ENCODE measurements at places on chromosomes 13 and 19.

GRCh38 chr13:73544175-73544574 lies 485.4 kb downstream of the KLF5 start:
- no peak for DNase-seq

- DNase-seq: peak; percentile 56
Observed at GRCh38 chr19:35436477-35437405, 11.3 kb upstream of the FFAR2 start.

DNA sequence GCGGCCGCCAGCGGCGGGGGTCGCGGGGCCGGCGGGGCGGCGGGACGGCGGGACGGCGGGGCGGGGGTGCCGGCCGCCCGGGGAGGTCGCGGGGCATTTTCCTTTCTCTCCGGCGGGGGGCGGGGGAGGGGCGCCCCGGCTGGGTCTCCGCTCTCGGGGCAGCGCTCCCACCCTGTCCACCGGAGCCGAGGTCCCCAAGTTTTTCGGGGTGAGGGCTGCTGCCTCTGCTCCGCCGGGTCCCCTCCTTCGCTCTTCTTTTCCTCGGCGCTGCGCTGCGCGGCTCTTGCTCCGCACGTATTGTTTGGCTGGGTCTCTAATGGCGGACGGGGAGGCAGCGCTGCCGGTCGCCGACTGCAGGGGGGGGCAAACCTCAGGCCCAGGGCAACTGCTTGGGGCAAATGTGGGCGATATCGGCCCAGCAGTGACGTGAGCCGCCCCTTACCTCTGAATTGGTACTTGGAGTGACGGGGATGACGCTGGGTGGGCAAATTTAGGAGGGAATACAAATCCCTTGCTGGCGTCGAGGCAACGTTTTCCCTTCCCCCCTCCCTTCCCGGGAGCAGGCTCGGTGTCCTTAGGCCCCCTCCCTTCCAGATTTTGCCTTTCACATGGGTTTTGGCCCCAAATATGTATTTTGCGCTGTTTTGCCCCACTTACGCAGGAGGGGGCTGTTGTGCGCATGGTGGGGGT lies 759 bp downstream of the ZMYM2 start:
- peak; percentile 73 for DNase-seq

GRCh38 chr13:66113882-66114526 lies 1116.1 kb downstream of the PCDH9 start:
- DNase-seq: no peak

DNA sequence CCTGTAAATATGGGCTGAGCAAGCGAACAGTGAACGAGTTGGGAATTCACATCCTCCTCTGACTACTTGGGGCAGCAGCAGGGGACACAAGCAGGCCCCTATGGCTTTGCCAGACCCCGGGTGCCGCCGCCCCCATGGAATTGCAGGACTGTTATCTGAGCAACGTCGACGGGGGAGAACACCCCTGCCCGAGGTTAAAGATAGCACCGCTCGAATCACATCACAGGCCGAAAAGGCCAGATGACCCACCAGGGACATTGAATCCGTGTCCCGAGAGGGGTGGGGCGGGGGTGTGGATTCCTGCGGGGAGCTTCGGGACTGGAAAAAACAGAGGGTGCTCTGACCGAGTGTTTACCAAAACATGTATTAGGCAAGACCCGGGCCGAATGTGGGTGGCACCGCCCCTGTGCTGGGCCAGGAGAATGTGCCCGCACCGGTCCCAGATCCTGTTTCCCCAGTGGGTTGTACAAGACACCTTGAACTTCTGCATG lies 9.1 kb downstream of the FEM1A start:
- no peak for DNase-seq

DNA sequence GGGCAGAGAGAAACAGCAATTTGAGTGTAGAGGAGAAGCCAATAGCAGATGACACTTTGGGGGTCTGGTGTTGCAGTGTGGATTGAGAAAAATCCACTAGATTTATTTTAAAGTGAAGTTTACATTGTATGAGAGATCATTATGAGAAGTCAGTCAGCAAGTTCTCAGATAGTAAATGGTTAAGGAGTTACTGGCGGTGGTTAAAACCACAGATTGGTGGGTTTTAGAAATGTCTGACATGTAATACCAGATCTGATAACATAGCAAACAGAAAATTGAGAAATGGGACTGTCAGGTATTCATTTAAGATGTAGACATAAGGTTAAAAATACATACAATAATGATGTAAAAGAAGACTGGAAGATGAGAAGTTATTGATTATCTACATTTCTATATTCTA lies 7.2 kb downstream of the ABHD13 start:
- DNase-seq: no peak

- no peak for DNase-seq
Observed at GRCh38 chr19:45408121-45408520, 1.7 kb downstream of the POLR1G start.

GRCh38 chr19:2887391-2887914 lies 13.3 kb upstream of the ZNF57 start:
- DNase-seq: peak; percentile 26

DNA sequence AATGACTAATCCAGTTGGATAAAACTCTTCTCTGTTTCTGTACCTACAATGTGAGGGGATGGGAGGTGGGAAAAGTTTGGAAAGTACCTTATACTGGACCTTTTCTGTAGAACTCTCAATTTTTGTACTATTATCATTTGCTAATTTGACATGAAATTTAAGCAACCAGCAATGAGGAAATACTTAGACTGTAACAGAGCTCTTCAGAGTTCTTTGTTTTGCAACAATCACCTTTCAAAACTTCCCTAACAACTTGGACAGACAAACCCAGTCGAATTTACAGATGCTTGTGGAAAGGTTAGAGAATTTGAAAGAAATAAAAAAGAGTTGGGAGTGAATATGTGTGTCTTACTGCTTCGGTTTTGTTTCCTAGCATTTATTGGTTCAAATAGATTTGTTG lies 16.8 kb downstream of the KBTBD7 start:
- DNase-seq: no peak

DNA sequence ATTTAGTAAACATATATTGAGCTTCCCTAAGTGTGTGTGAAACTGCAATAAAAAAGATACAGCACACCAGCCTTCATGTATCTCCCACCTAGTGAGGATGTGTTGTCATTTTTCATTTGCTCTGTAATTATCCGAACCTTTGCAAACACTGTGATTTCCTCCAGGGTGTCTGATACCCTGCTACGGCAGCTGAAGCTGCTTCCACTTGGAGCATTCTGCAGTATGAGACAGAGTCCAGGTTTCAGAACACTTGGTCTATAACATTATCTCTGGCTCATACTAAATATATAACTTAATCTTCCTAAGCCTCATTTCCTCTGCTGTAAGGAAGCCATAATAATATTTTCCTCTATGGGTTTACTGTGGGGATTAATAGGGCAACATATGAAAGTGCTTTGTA lies 1338.1 kb upstream of the SLC10A2 start:
- DNase-seq: no peak

All from femur (tissue), 1 donor.